ENCODE measurements at places on chromosomes 11 and 22.

GRCh38 chr11:118791961-118792569, 1.1 kb upstream of the DDX6 start:
- DNase-seq = peak; percentile 72

DNA sequence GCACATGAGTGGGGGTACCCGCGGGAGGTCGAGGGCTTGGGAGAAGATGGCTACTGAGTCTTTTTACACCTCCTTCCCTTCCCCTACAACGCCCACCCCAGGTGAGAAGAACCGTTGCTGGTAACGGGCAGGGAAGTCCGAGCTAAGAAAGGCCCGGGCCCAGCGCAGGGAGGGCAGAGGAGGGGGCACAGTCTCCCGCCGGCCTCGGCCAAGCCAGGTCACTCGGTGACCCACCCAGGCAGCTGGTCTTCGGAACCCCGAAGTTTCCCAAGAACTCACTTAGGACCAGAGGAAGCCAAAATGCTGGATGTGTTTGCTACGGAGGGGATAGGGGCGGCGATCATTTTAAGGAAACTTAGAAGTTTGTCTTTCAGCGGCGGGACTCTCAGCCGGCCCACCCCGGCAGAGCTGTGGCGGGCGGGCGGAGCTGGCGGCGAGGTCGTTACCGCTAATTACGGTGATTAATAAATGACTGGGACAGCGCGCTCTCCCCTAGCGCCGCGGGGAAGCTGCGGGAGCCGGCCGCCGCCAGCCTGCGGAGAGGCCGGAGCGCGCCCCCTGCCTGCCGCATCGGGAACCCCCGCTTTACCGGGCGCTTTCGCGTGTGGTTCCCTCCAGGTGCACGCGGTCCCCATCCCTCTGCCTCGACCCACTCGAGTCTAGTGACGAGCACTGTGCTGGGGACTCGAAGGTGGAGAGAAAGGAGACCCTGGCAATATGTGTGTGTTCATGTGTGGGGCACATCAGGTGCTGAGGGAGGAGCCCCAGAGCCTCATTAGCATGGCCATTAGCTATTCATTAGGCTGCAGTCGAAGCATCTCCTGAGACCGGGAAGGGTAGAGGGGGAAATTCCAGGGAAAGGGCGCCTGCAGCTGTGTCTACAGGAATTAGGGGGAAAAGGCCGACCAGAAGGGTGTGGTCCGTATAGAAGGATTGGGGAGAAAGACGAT, 945 bp downstream of the ROBO3 start:
- DNase-seq = peak; percentile 40

GRCh38 chr11:407651-408123, 7.1 kb downstream of the SIGIRR start:
- DNase-seq = no peak

DNA sequence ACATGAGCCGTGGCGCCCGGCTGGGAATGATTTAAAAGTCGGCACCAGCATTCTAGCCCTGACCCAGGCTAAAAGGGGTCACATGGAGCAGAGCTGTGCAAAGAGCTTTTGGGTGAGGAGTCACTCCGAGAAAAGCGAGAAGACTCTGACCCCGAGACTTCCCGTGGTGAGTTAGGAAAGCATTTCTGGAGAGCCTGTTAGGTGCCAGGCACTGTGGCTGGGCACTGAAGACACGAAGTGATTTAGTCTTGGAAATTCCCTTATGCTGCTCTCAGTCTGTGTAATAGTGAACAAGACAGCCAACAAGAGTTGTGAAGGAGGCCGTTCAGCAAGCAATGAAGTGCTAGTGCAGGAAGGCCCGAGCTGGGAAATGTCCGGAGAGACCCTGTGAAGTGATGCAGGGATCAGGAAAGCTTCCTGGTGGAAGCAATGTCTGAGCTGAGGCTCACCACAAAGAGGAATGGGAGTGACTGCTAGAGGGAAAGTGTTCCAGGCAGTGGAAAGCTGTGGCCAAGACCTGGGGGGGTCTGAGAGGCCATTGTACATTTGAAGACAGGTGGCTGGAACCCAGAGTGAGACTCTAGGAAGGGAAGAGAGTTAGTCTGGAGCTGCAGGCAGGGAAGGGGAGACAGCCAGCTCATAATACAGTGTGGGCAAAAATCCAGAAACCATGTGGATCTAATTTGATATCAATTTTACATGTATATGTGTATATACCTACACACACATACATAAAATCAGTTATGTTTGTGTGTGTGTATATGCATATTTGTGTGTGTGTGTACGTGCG, 31.6 kb downstream of the MARK2 start:
- DNase-seq = no peak

DNA sequence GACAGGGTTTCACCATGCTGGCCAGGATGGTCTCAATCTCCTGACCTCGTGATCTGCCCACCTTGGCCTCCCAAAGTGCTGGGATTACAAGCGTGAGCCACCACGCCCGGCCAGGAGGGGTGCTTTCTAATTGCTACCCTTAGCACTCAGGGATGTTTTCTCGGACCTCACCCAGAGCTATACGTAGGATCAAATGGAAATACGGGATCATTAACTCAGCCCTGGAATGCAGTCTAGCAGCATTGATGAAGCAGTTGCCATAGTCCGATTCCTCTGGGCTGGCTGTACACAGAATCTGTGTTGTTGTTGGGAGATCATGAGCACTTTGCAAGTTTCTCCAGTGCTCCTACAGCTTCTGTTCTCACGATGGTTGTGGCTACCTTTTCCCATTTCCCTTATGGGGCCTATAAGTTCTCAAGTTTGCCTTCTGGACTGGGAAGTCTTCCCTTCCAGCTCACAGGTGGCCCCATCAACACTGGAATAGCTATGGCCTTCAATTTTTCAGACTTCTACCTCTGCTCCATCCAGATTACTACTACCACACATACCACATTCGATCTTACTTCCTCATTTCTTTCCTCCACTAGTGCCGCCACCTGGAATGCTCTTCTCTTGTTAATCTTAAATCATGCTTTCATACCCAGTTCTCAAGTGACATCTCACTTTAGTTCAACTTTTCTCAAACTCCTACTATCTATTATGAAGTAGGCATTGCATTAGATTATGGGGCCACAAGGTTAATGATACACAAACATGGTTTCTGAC, 16.1 kb upstream of the PCF11 start:
- DNase-seq = no peak

- peak; percentile 45 for DNase-seq
Measured at GRCh38 chr22:25404928-25405816, 159.3 kb upstream of the GRK3 start.
